Effector CD4-positive, alpha-beta T cell (primary cell): ENCODE measurements at places on chromosomes 4 and X.

DNA sequence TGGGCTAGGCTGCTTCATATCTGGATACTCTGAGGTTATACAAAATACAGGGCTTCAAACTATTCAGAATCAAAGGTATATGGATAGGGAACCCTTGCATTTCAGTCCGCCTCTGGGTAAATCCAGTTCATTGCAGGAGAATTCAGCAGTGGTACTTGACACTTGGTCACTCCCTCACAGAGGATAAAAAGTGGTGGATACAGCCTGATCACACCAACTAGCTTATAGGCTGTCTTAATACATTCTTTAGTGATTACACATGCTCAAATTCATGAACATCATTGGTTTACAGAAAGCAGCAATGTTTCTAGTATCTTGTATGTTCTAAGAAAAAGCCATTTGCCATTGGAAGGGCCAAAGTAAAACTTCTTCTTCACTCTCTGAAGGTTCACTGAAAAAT lies 104.8 kb upstream of the PDE5A start:
- no peak for DNase-seq

DNA sequence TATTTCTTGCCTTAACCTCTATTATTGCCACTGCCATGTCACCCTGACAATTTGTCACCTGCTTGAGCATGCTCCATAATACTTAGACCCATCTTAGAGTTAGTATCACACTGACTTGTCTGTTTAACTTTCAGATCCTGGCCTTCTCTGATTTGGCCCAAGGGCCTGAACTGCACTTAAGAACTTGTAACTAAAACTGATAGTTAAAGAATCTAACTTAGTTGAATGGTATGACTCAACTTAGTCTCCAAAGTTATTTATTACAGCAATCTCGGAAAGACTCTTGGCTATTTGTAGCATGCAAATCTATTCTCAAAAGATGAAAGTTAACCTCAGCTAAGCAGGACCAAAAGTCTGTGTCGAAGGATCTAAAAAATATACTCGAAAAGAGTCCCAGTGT lies 72.3 kb downstream of the IGSF1 start:
- DNase-seq = no peak

DNA sequence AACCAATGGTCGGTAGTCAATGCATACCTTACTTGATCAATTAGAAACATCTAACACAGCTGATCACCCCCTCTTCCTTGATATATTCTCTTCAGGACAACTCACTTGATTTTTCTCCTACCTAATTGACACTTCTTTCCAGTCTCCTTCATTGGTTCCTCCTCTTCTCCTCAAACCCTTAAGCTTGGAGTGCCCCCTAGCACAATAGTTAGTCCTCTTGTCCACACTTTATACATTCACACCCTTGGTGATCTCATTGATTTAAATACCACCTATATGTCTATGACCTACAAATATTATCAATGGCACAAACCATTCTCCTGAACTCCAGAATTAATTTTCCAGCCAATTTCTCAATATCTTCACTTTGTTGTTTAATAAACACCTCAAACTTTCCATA lies 724.0 kb downstream of the ADGRL3 start:
- DNase-seq = no peak

GRCh38 chr4:135732448-135732847 lies 1530.9 kb upstream of the PABPC4L start:
- DNase-seq = no peak

GRCh38 chr4:155042014-155042413 lies 166.4 kb upstream of the NPY2R start:
- DNase-seq = no peak
